HL-60 (cell line): ENCODE measurements at places on chromosomes 7 and 10.

- DNase-seq = no peak
Observed at GRCh38 chr10:6602026-6602699, 22.1 kb upstream of the PRKCQ start.

DNA sequence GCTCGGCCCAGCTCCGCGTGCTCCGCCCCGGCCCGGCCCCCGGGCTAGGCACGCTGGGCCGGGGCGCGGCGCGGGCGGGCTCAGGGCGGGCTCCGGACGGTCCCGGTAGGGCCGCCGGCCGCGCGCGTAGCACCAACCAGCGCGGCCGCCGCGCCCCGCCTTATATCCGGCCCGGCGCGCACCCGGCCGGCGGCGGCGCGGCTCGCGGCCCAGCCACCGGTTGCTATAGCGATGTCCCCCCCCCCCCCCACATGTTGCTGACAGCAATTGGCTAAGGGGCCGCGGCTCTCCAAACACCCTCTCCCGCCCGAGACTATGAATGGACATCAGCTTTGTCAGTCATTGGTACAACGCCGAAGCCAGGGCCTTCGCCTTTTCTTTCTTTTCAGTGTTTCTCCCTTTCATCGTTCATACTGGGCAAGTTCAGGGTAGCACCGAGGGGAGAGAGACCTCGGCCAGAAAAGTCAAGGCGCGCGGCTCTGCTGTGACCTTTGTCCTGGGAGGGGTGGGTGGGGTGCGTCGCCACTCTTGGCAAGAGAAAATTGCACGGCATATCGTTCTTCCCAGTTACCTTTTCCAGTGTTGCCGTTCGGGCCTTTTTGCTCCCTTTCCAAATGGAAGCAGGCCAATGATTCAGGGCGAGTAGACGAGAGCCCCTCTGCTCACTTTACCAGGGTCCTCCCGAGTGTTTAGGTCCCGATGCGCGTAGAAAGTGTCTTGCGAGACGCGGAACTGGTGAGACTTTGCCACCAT is 354.2 kb downstream of the DNAJB6 start:
- DNase-seq = no peak

GRCh38 chr7:66198469-66198868 is 6.7 kb upstream of the TPST1 start:
- DNase-seq = no peak

GRCh38 chr7:41942468-41943093 is 239.7 kb upstream of the INHBA start:
- no peak for DNase-seq

- no peak for DNase-seq
Observed at GRCh38 chr7:26777385-26777784, 87.0 kb downstream of the SKAP2 start.

- DNase-seq = peak; percentile 23
Observed at GRCh38 chr10:126749015-126749655, 78.6 kb upstream of the C10orf90 start.

DNA sequence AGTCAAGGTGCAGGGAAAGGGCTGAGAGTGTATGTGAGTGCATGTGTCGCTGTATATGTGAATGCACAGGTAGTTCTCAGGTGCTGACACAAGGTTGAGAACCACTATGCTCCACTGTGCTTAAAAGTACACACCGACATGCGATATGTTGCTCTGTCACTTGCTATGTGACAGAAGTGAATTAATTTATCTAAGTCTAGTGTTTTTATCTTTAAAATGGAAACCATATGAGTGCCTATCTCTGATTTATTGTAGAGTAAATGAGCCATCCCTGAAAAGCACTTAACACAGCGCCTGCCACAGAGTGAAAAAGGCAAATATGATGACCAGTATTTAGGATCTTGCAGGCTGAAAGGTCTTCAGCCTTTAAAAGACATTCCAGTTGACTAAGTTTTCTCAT is 4.9 kb downstream of the SLC35B4 start:
- DNase-seq = no peak

GRCh38 chr10:130236711-130237110 is 100.5 kb downstream of the GLRX3 start:
- no peak for DNase-seq

GRCh38 chr10:36412942-36413341 is 712.5 kb upstream of the ANKRD30A start:
- no peak for DNase-seq

- DNase-seq = no peak
Observed at GRCh38 chr7:77561352-77561751, 24.3 kb downstream of the PTPN12 start.

DNA sequence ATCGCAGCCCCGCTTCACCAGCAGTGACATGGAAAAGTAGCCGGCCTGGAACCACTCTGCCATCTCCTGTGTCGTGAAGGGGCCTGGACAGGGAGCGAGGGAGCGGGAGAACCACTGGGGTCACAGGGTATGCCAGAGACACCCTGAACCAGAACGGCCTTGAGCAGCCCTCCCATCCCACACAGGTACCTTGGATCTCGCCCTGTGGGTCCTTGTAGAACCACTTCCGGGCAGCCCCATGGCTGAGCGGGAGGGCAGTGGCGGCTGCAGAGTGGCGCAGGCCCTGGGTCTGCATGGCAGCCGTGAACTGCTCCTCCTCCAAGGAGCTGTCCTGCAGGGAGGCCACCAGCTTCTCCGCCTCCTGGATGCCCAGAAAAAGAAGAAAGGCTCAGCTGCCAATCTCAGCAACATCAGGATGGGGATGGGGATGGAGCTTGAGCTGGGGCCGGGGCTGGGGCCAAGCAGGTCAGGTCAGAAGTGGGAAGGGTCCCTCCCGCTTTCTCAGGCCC is 9.5 kb downstream of the GIGYF1 start:
- no peak for DNase-seq

DNA sequence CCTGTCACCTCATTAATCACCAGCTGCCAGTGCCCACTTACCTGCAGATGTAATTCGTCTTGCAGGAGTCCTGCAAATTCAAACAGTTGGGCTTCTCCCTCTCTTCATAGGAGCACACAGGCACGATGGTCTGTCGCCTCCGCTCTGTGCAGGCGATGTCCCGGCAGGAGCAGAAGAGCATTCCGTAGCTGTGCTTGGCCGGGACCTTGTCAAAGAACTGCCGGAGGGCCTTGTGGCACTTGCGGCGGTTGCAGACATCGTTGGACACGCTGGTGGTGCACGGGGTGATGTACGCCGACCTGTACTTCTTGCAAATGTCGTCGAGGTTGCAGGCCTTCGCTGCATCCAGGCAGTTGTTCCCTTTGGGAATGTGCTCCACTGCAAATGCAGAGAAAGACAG is 147.8 kb downstream of the GFRA1 start:
- no peak for DNase-seq

DNA sequence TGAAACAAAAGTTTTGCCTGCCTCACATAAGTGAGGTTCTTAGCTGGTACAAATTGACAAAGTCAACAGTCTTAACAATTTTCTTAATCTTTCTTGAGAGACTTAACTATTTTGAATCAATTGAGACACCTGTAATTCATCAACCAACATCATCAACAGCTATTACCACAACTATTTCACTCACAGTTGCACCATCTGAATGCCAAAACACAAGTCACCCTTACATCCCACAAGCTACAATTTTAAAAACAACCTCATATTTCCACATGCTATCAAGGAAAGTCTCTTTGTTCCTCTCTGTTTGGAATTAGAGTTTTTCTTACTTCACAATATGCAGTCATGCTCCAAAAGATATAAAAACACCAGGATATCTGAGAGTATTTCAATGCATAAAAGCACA is 4.9 kb downstream of the SMURF1 start:
- DNase-seq = no peak

DNA sequence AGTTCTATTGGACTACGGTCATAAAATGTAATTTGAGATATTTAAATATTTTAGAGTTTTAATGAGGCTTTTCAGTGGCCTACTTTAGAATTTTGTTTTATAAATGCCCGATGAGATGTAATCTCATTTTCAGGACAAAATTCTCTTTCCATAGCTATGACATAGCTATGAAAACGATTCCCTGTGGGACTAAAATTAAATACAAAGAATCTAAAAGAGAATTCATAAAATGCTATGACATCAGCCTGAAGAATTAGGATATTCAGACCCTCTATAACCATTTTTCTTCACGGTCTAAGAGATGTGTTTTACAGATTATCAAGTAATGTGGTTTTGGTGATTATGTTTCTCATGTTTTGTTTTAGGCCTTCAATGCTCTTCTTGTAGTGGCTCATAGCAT is 48.2 kb upstream of the ODAD2 start:
- no peak for DNase-seq

DNA sequence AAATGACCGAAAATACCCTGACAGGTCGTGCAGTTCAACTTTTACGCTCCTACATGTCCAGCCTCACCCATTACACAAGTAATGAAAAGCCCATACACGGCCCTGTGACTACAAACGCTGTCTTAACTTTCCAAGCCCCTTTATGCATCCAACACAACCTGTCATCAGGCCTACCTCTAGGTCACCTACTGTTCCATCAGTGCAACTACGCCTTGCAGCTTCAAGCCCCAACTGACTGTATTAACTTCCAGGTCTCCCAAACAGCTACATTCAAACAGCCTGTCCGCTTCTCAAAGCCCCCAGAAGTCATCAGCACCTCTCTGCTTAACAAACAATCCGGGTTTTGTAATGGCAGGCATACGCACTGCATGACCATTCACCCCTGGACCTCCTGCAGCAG is 19.2 kb downstream of the ZNF107 start:
- DNase-seq = no peak

DNA sequence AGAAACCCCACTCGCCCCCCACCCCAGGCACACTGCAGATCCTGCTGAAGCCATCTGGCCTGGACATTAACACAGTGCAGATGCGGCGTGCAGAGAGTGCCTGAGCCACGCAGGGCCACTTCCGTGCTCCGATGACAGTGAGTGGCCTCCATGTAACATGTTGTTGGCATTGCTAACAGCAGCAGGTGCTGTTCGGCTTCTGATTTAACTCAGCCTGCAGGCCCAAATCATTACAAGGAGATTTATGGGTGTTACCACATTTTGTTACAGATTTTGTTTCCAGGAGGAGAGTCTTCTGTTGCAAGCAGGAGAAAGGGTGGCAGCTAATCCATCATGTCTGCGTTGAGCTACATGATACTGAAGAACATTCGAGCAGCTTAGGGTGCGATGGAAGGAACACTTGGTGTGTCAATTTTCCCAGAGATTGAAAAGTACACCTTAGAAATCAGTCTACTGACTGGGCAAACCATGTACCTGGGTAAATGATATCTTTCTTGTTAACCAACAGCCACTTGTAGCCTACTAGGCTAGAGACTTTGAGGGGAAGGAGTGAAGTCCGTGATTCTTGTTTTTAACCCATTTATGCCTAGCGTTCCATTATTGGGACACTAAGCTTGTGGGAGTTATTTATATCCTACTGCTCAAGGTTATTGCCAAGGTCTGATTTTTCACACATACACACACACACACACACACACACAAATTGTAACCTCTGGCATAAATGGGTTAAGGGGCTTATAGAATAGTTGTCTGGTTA is 90.0 kb downstream of the JCAD start:
- no peak for DNase-seq

GRCh38 chr10:452512-453426 is 236.7 kb downstream of the DIP2C start:
- DNase-seq = no peak

- no peak for DNase-seq
Observed at GRCh38 chr7:39735903-39736302, 112.5 kb downstream of the RALA start.
